ENCODE measurements at places on chromosomes 11 and 22.

GRCh38 chr11:88454881-88455280 is 117.3 kb upstream of the CTSC start:
- DNase-seq = no peak

- DNase-seq = no peak
These were observed 3.3 kb upstream of the PPARA start for GRCh38 chr22:46147061-46147460.

- DNase-seq = no peak
These were observed 35.6 kb downstream of the DKK3 start for GRCh38 chr11:11972730-11973341.

DNA sequence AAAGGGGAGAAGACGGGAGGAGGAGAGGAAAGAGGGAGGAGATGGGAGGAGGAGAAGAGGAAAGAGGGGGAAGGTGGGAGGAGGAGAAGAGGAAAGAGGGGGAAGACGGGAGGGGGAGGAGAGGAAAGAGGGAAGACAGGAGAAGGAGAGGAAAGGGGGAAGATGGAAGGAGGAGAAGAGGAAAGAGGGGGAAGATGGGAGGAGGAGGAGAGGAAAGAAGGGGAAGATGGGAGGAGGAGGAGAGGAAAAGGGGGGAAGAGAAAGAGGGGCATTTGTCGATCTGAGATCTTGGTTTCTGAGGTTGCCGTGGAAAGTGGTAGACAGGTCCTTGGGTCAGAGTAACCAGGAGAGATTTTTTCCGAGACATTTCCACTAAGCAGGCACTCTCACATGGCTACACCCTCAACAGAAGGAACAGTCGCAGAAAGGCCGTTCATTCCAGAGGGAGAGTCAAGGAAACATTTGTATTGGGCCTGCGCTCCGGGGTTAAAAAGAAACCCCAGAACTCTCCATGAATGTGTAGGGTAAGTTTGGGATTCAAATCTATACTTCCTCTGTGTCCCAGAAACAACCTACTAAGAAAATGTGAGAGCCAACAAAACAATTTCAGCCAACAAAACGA is 39.8 kb upstream of the CARS1 start:
- no peak for DNase-seq

GRCh38 chr22:21054046-21054713 is 8.4 kb downstream of the LRRC74B start:
- no peak for DNase-seq

DNA sequence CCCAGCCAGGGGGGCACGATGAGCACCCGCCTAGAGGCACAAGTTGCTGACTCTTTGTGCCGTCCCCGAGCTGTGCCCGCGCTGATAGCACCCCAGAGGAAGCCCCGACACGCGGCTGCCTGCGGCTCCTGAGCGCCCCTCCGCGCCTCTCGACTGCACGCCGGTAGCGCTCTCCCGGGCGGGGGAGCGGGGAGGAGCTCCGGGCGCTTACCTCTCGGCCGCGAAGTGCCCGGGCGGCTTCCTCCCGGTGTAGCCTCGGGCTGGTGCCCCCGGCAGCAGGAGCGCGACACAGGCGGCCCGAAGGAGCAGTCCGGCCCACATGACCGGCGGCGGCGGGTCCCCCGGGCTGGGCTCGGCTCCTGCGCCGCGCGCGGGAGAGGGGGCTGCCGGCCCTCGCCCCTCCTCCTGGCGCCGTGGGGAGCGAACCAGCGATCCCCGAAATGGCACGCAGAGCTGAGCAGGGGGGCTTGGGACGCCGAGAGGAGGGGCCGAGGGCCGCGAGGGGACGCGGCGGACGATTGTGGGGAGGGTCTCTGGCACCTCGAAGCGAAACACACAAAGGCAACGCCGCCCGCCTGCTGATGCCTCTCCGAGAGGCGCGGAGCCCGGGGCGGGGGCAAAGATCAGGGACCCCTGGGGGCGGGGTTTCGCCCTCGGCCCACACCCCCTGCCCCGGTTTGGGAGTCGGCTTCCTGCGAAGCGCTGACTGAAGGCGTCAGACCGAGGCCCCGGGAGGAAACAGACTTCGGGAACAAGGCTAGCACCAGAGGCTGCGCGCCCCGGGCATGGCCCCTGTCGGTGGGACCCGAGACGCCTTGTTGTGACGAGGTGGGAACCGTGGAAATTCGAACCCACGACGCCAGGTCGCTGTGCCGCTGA is at the start of gene VWCE:
TSS of gene VWCE (minus strand) at position 600 of the 879 bp plus-strand sequence. CDS start at position 321, 279 bp downstream.
- DNase-seq = no peak

DNA sequence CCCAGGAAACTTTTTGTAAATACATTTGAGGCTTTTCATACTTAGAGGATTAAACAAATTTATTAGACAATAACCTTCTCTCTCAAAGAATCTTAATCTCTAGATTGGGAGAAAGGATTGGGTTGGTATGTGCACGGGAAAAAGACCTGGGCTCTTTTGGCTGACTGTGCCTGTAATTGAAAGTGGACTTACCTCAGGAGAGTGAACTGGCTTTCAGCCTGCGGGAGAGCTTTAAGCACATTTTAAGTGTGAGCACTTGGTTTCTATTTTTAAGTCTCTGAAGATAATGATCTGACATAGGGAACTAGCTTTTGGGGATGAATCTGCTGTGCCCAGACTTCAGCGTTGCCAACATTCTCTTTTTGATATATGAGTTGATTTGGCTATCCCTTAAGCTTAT is 35.8 kb downstream of the UVRAG start:
- DNase-seq = no peak

DNA sequence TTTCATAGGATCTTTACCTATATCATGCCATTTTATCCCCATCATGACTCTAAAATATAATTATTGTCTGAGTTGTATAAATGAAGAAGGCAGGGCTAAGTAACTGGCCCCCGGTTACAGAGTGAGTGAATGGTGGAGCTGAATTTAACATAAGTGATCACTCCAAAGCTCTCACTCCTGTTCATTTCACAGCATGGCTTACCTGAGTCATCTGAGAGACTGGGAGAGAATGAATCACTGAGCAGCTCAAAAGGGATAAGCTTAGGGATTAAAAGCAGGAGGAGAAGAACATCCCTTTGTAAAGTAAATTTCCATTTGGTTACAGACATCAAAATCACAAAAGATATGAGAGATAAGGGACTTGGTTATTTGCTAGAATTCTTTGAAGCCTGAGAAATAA is 294.0 kb upstream of the CTSC start:
- no peak for DNase-seq

DNA sequence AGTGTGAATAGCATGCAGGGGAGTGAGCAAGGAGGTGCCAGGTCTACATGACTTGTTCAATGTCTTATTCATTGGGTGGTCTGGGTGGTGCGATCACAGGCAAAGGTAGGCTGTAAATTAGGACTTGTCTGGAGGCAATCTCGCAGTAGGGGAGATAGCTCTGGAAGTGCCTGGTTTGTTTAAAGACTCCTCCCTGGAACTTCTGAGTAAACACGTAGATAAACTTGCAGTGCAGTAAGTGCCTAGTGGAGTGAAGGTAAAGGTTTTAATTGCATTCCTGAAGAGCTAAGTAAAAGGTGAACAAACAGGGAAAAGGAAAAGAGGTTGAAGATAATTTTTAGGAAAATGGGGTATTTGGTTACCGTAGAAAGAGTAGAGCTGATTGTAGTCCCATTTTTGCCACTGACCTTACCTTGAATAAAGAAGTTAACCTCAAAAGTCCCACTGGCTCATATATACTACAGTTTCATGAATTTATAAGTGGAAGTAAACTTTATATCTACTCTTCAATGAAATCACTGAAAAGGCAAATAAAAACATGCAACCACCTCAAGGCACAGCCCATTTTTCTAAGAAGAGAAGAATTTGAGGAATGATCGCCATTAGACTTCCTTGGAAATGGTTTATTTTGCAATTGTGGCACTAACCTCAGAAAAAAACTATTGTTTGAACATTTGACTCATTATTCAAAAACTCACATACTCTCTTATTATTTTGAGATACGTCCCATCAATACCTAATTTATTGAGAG is 44.3 kb downstream of the AASDHPPT start:
- DNase-seq = no peak

DNA sequence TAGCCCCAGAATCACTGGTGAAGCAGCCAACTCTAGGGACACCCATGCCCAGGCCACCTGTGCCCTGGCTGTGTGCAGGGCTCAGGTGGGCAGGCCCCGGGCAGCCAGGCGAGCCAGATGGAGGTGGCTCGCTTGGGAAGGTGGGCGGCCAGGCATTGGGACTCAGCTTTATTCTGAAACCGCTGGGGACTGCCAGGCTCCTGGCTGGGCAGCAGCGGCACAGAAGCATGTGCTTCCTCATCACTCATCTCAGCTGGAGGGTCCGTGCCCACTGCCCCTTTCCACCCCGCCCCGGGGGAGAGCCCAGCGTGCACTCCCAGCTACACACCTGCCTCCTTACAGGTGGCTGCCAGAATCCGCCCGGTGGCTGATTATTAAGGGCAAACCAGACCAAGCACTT is 27.1 kb upstream of the SLC22A12 start:
- DNase-seq = no peak

DNA sequence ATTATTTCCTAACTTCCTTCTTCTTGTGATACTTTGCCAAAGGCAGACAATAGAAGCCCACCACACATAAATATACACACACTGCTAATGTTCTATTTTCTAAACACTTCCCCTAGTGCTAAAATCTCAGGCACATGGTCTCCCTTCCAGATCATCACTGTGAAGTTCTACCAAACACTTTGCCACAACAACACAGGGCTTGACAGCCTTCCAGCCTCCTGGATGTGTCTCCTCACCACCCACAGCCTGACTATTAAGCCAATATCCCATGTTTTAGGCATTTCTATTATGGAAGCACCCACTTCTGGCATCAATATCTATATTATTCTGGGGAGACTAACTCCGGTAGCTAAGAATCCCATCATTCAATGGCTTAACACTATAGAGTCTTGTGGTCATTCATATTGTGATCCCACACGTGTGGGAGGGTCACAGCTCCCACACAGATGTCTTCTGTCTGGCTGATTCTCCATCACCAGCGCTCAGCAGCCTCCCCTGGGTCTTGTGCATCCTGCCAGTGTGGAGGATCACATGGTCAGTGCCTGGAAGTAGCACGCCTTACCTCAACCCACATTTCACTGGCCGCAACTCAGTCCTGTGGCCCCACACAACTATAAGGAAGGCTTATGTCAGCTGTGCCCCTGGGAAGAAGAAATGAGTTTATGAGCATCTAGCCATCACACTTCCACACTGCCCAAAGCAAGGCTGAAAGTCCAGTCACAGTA is 29.0 kb downstream of the SPATA19 start:
- DNase-seq = no peak

GRCh38 chr22:25176175-25176574 is 23.5 kb upstream of the CRYBB3 start:
- DNase-seq = no peak

Measured in left renal cortex interstitium (tissue), 4 donors.